ENCODE measurements at places on chromosomes 3 and 15.

- no peak for DNase-seq
These were observed 15.7 kb downstream of the C3orf52 start for GRCh38 chr3:112101916-112102315.

GRCh38 chr3:186128158-186128557 is 19.3 kb upstream of the ETV5 start:
- DNase-seq: no peak

GRCh38 chr3:62665627-62666437 is 209.4 kb downstream of the CADPS start:
- no peak for DNase-seq

- no peak for DNase-seq
These were observed 59.1 kb upstream of the NEDD4 start for GRCh38 chr15:56052395-56053045.

GRCh38 chr3:130849091-130849552 is 44.8 kb upstream of the ATP2C1 start:
- DNase-seq: no peak

GRCh38 chr3:156642750-156643728 is 31.4 kb upstream of the TIPARP start:
- no peak for DNase-seq

DNA sequence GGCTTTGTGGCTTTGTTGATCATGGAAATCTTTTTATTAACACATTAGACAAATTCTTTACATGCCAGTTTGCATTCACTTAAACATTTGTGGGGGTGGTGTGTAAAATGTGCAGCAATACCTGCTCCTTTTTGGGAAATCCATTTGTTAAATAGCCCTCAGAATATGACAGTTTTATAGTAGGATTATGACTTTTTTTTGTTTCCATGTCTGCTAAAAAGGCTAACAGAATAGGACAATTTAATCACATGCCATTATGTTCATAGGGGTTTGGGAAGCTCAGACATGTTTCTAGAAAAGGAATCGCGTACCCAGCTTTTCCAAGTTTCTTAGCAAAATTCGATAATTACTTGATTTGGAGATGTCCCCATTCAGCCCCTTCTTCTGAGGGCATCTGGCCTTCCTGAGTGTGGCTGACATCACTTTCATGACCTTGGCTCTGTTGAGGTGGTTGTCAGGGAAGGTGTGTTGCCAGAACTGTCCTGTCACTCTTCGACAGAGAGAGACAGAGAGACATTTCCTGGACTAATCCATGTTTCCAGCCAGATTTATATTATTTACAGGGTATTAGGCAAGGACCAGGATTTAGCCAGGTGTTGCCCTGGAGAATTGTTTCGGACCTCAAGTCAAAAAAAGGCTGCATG is 126.4 kb downstream of the PTPRG start:
- DNase-seq: no peak

- DNase-seq: no peak
These were observed 428.5 kb downstream of the OCA2 start for GRCh38 chr15:27670486-27671209.
